ENCODE measurements at places on chromosomes 4 and X.

- DNase-seq = no peak
Observed at GRCh38 chr4:85475631-85476233, 782 bp downstream of the ARHGAP24 start.

DNA sequence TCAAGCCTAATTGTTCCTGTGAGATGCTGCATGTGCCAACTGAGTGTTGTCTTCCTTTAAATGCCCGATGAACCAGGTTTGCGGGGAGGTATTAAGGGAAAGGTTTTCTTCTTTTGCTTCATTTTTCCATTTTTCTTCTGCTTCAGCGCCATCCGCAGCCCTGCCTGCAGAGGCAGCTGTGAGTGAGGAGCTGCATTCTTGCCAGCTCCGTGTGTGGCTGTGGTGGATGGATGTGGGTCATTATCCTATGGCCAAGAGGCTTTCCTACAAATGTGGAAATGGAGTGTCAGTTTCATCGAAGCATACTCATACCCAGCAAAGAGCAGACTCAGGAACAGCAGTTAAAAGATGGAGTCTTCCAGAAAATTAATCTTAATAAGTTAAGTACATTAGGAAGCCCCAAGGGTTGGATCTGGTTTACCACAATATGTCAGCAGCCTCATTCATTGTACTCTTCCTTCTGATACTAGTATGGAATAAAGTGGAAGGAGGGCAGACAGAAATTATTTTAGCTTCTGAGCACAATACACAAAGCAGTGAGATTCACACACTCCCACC lies 37.6 kb downstream of the TNIP3 start:
- DNase-seq = no peak

GRCh38 chr4:181860157-181860556 lies 383.0 kb upstream of the TENM3 start:
- DNase-seq = no peak

DNA sequence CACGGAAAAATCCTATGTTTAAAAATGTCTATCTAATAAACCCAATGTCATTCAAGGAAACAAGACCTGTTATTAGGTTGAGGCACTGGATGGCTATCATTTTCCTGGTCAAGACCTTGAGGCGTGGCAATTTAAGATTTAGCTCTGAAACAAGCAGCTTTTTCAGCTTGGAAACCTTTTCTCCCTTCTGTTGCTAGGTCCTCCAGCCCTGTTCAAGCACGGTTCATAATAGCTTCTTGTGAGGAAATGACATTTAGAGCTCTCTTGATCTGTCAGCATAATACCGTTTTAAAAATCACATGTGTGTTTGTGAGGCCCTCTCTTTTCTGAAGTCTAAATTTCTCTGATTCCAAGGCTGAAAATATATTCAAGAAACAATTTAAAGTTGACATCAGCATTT lies 133.6 kb upstream of the GRPR start:
- DNase-seq = no peak

All from effector memory CD8-positive, alpha-beta T cell (primary cell).